ENCODE measurements at places on chromosomes 13 and 19.
A peak's percentile ranks its signal among the peaks of the same experiment; 100 is the strongest.

DNA sequence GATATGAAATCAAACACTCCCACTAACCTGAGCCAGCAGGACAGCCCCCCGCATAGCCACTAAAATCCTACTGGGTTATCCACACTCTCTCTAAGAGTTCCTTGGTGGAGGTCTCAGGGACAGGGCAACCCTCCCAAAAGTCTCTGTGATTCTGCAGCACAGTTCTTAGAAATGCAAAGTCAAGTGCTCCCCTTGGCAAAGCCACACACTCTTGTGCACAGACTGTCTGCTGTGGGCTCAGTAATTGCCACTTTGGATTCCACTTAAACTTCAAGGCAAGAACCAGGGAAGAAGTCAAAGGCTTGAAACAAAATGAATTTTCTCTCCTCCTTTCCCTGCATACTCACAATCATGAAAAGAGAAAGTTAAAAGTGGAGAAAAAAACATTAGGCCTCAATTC lies 61.5 kb downstream of the DOCK9 start:
- no peak for DNase-seq

GRCh38 chr13:40383132-40383531 lies 283.3 kb downstream of the FOXO1 start:
- no peak for DNase-seq

GRCh38 chr13:28568286-28568685 lies 73.4 kb upstream of the FLT1 start:
- DNase-seq, result peak; percentile 30

- no peak for DNase-seq
These were observed 35.5 kb upstream of the MLNR start for GRCh38 chr13:49184621-49185020.

DNA sequence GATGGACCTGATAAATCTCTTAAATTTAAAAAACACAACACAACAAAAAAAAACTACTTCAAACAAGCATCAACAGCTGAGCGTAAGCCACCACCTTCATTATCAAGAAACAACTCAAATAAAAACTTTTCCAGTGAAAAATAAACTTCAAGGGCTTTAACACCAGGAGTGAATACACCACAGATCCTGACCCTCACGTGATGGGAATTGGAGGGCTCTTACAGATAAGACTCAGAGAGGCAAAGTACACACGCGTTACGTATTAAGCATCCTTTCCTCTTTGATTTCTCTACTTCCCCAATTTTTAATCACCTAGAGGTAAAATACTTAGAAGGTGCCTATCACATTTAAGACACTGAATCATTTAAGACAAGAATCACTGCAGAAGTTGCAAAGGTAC lies 573 bp upstream of the STARD13 start:
- DNase-seq, result no peak

DNA sequence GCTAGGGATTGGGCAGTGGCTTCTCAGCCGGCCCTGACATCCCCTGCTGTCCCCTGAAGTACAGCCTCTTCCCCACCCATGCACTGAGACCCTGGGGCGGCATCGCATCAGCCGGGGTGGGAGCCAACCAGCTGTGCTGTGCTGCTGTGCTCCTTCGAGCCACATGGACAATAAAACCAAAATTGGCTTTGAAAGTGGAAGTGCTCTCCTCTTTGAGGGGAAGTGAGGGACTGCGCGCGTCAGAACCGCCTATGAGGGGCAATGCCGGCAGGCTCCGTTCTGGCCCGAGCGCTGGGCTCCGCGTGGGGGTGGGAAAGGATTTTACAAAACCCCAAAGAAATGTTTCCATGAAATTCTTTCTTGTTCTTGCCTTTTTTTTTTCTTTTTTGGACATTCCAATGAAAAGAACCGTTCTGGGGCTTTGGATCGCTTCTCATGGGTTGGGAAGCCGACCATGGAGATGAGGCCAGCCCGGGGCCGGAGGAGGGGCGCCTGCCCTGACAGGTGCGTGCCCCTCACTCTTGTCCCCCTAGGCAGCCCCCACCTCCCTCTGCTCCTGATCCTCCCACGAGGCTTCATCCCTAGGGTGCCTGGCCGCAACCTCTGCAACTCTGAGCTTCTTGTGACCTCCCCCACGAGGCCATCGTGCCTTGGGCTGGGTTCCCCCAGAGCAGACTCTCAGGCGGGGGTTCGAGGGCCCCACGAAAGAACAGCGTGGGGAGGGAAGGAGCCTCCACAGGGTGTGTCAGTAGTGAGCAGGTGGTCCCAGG lies 22.6 kb downstream of the KLHL26 start:
- DNase-seq, result no peak

All from fibroblast of skin of scalp (primary cell).